ENCODE measurements at places on chromosomes 13 and 19.

DNA sequence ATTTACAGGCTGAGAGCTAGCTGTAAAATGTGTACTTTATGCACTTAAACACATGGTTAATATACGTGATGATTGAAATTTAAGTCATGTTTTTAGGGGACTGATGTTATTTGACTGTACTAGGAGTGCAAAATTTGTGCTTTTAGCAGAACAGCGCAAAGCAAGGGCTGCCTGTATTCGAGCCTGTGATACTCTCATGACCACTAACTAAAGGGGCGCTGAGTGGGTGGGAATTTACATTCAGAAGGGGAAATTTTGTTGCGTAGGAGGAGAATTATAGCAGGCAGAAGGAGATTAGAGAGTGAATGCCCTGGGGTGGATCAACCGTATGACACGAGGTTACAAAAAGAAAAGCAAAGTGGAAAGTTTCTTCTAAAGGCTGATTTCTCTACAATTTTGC lies 271.8 kb upstream of the HTR2A start:
- DNase-seq, result no peak
- no peak overlapping the region for H3K4me3 ChIP-seq
- H3K4me1 ChIP-seq, result no peaks in the 10 kb centered on the region
- H3K27ac ChIP-seq, result no peak overlapping the region
- H3K27me3 ChIP-seq, result no peaks in the 10 kb centered on the region

GRCh38 chr13:31221057-31221456 lies 21.3 kb downstream of the B3GLCT start:
- no peak overlapping the region for H3K4me3 ChIP-seq
- H3K27me3 ChIP-seq, result no peaks in the 10 kb centered on the region
- DNase-seq, result no peak

GRCh38 chr13:34857558-34858325 lies 84.3 kb upstream of the NBEA start:
- H3K4me3 ChIP-seq, result no peak overlapping the region
- H3K27me3 ChIP-seq, result no peaks in the 10 kb centered on the region
- no peak overlapping the region for H3K27ac ChIP-seq
- H3K36me3 ChIP-seq, result no peaks in the 10 kb centered on the region

- DNase-seq, result peak; percentile 56
- no peak overlapping the region for H3K4me3 ChIP-seq
- H3K4me1 ChIP-seq, result no peaks in the 10 kb centered on the region
- H3K36me3 ChIP-seq, result no peaks in the 10 kb centered on the region
- H3K27me3 ChIP-seq, result no peaks in the 10 kb centered on the region
- no peak overlapping the region for H3K27ac ChIP-seq
Observed at GRCh38 chr13:72255908-72256307, 388.9 kb upstream of the DACH1 start.

GRCh38 chr19:41912899-41913537 lies 15.2 kb downstream of the ERFL start:
- H3K36me3 ChIP-seq, result no peaks in the 10 kb centered on the region
- H3K4me1 ChIP-seq, result no peaks in the 10 kb centered on the region
- no peak overlapping the region for H3K27ac ChIP-seq
- DNase-seq, result no peak
- H3K27me3 ChIP-seq, result peaks cover 54% of the 10 kb centered on the region
- H3K4me3 ChIP-seq, result no peak overlapping the region

DNA sequence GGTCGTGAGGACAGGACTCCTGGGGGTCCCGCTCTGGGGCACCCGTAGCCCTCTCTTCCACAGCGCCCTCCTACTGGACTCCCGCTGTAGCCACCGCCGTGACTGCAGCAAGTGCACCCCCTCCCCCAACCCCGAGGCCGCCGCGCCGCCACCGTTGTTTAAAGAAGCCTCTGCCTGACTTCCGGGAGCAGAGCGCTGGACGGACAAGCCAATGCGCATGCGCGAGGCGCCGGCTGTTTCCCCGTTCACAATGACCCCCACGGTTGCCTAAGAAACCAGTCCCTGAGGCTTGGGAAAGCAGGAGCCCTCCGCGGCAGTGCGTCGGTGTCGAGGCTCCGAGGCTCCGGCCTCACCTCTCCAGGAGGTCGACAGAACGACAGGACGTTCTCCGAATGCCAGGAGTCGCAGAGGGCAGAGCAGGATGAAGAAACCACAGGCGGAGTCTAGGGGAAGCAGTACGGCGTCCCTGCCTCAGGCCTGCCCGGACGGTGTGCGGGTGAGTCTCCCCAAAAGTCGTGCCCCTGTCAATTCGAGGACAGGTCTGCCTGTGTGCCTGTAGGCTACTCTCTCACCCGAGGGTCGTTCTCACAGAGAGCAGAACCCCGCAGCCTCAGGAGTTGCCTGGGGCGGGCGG lies 70.5 kb upstream of the ZNF420 start:
- no peaks in the 10 kb centered on the region for H3K36me3 ChIP-seq
- DNase-seq, result peak; percentile 51
- H3K4me3 ChIP-seq, result no peak overlapping the region
- H3K4me1 ChIP-seq, result no peaks in the 10 kb centered on the region

Data from fibroblast of lung (primary cell).